GM18507 (cell line): ENCODE measurements at places on chromosomes 6 and 20.

DNA sequence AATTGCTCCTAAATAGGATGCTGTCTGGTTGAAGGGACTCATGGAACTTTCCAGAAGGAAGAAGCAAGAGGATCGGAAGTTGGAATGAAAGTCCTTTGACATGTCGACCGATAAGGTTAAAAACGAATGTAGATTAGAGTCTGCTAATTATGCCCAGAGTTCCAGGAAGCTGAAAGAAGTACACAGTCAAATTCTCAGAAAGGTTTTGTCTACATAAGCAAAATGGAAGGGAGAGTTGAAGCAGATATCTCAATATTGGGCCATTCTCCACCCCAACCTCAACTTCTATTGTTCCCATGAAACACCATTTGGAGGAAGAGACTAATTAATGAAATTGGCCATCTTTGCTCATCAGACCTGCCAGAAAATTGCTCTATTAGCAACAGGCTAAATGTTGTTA is 64.0 kb downstream of the CAP2 start:
- DNase-seq = no peak

DNA sequence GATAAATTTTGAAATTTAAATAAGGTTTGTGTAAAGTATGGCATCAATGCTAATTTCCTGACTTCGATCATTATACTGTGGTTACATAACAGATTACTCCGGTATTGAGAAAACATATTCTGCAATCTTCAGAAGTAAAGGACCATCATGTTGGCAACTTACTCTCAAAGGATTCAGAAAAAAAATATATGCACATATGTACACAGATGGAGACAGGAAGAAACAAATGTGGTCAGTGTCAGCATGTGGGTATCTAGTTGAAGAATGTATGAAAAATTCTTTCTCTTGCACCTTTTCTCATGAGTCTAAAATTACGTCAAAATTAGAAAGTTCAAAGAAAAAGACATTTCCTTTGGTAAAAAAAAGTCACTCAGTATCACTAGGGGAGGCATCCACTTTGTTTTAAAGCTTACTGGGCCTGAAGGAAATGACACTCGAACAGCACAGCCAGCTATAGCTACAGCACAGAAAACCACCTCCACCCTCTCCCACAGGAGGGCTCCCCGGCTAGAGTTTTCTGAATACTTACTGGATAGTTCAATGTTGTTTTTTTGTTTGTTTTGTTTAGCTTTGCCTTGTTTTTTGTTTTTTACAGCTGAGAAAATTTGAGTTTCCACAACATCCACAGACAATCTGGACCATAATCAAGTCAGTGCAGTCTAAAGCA is 317.2 kb upstream of the AGPAT4 start:
- DNase-seq = no peak

DNA sequence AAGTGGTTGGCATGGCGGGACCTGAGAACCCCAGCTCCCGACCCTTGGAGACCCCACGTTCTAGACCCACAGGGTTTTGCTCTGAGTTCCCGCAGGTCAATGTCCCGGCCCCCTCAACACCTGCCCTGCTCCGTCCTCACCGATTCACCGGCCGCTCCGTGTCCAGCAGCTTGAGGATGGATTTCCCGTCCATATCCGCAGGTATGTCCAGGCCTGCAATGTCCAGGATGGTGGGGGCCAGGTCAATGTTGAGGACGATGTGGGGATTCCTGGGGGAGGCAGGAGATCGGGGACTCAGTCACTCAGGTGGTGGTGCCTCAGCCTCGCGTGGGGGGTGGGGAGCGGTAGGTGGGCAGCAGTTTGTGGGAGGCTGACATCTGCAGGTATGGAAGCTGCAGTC is 106.7 kb downstream of the SULF2 start:
- DNase-seq = no peak

GRCh38 chr6:107731422-107732319 is 92.4 kb downstream of the SCML4 start:
- DNase-seq = no peak

- no peak for DNase-seq
Measured at GRCh38 chr20:38950254-38950653, 11.9 kb upstream of the DHX35 start.

- DNase-seq = no peak
Measured at GRCh38 chr6:107217248-107217647, 101.9 kb upstream of the BEND3 start.

GRCh38 chr6:114062199-114062598 is 91.3 kb upstream of the HDAC2 start:
- DNase-seq = no peak

DNA sequence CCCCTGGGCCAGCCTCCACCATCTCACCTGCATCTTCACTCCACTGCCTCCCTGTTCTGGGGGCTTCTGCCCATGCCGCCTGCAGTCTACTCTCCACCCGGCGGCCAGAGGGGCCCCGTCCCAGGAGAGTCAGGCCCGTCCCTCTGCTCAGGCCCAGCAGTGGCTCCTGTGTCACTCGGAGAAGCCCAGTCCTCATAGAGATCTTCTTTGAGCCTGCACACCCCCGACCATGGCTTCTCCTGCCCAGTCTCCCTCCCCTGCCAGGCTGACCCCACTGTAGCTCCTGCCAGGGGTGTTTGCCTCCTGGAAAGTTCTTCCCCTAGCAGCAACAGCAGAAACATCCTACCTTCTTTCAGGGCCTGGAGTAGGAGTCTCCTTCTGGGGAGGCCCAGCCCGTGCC is 22.2 kb upstream of the NOL4L start:
- DNase-seq = no peak

DNA sequence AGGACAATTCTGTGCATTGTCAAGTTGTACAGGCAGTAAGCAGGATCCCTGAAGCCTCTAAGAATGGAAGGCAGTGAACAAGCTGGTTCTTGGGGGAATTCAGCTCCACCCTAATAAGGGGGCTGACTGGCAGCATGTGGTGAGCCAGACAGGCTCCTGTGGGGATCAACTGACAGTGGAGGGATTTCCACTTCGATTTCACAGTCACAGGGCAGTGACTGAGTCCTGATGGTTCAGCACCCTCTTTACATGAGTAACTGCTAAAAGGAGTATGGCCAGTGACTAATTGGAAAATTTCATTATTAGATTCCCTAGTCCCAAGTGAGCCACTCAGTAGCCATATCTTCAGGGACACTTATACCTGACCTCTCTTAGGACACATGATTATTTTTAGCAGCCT is 78.4 kb downstream of the NDUFAF5 start:
- DNase-seq = no peak

DNA sequence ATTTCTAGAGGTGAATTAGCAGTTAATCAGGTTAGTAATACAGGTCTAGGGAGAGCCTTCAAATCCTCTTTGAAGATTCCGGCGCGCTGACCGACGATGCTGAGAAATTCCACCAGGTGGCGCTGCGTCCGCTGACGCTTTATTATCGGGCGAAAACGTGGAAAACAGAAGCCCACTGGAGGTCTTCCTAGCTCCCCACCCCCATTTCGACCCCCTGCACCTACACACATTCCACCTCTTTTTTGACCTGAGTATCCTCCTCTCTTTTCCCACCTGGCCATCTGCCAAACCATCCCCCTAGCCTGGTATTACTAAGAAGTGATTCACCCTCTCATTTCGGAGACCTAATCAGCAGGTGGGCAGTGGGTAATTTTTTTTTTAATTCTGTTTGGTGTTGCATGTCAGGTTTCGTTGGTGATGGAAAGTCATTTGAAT is 65.4 kb upstream of the RIN2 start:
- DNase-seq = peak; percentile 26

- DNase-seq = no peak
Measured at GRCh38 chr6:99016355-99016754, 68.6 kb upstream of the FBXL4 start.

GRCh38 chr6:25769983-25770382 is 15.4 kb downstream of the SLC17A4 start:
- DNase-seq = no peak

DNA sequence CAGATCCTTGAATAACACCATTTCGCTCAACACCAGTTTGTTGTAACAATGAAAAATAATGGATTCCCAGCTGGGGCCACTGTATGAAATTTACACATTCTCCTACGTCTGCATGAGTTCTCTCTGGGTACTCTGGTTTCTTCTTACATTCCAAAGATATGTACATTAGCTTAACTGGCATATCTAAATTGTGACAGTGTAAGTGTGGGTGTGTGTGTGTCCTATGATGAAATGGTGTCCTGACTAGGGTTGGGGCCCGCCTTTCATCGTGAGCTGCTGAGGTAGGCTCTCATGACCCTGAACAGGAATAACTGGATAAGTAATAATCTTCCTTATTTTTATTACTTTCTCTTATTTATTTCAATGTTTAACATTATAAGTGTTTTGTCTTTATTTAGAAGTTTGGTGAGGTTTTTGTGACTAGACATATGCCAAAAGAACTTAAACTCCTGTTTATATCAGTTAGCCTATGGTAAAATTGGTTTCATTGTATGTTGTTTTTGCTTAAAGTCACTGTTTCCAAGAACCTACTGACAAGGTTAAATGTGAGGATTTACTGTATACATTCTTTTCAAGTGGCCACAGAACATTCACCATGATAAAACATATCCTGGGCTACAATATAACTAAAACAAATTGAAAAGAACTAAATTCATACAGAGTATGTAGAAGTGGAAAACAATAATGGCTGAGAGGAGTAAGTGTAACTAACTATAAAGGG is 42.4 kb downstream of the RBL1 start:
- DNase-seq = no peak

- DNase-seq = no peak
Measured at GRCh38 chr6:155389130-155389529, 66.5 kb downstream of the NOX3 start.

GRCh38 chr20:24491041-24491756 is 21.8 kb downstream of the SYNDIG1 start:
- DNase-seq = no peak

DNA sequence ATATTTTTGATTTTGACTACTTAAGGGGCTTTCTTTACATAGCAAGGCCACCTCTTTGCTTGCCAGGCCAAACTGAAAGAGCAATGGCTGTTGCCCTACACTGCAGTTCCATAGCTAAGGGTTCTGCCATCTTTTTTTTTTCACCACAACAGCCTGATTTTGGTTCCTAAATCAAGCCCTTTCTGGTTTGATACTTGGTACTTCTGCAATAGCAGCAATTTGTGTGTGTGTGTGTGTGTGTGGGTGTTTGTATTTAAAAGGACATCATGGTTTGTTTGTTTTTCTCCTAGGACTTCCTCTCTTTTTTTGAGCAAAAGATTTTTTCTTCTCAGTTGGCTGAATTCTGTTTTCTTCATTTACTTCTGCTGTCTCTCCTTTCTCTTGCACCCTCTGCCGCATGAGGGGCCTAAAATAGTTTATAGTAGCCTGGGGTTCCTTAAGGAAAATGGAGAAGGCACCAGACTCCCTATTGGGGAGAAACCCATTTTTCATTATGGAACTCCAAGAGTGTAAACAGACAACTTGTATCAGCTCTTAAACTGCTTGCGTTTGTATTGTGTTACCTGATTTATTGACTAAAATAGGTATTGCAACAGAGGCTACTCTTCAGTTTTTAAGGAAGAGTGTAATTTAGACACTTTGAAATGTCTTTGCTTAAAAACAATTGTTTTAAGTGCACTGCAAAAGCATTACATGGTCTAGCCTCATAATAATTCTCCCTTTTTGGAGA is 12.2 kb upstream of the GCLC start:
- DNase-seq = no peak

- no peak for DNase-seq
Measured at GRCh38 chr6:35725081-35725708, 11.6 kb upstream of the ARMC12 start.

DNA sequence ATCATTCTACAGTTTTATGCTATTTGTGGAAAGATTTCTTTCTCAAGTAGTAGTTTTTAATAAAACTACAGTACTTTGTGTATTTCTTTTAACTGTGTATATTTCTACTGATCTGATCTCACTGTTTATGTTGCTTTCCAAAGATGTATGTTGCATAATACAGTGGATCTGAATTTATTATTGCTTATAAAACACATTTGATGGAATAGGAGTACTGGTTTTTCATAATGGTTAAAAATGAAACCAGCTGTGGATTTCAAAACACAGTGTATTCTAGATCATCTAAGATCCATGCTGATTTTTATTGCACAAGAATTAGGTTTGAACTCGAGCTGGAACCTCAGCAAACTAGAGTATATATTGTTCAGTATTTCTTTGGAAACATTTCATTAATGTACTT is 8.0 kb downstream of the NKX2-4 start:
- no peak for DNase-seq

DNA sequence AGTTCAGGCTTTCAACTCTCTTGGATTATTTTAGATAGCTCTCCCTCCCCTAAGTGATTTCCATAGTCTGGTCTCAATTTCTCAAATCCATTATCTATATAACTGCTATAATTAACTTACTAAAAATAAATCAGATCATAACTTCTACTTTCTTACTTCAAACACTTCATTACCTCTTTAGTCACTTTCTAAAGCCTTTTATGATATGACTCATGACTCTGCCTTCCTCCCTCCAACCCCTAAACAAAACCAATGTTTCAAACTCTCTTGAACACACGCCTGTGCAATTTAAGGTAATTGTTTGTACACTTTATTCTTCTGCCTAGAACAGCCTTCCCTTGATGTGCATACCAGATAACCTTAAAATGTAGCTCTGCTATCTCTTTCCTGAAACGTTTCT is 100.5 kb downstream of the LMBRD1 start:
- DNase-seq = no peak

DNA sequence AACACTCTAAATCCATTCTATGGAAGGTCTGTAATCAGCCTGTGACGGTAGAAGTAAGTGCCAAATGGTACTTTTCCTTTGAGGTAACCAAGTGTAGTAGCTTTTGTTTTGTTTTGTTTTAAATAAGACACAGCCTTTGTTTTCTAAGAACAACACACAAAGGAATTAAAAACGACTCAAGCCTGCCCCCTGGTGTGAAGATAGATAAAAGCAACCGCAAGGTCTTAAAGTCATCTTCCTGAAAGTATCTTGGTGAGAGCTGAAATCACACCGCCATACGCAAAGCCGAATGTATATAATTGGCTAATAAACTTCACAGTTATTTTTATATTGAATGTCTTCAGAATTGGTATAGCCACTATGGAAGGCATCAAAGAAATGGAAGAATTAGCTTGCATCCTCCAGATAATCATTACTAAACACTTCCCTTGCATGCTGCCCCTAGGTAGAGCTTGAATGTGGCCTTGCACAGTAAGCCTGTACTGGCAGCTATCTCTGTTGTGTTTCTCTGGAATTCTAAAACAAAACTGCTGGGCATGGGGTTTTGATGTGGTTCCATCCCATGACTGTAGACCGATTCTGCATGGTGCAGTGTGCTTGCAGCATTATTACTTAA is 95.6 kb downstream of the LAMP5 start:
- DNase-seq = no peak
